ENCODE measurements at places on chromosomes 3 and 15.
A peak's percentile ranks its signal among the peaks of the same experiment; 100 is the strongest.

DNA sequence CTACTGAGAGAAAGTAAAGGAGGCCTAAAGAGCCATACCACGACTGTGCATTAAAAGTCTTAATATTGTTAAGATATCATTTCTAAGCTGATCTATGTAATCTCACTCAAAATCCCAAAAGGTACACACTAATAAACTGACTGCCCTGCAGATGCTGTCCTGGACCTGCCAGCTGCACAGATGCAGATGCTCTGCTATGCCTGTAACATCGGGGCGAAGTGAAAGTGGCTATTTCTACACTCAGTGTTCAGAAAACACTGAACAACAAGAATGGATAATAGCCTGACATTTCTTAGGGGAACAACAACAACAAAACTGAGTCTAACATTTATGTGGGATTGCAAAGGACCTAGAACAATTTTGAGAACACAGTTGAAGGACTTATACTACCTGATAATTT is 31.9 kb downstream of the RAD18 start:
- no peak for DNase-seq

GRCh38 chr3:115808244-115808643 is 184.9 kb downstream of the GAP43 start:
- no peak for DNase-seq

DNA sequence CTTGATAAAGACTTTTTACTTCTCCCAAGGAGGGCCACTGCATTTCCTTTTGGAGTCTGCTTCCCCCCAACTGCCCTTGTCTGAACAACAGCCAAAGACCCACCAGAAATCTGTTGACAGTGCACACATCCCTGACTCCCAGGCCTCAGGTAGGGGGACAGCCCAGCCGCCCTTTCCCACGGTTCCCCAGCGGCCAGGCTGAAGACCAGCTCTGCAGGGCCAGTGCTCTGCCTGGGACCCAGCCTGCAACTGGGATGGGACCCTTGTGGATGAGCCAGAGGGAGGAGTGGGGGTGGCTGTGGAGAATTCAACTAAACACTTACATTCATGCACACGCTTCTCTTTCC is 8.1 kb upstream of the PRR23E start:
- no peak for DNase-seq

DNA sequence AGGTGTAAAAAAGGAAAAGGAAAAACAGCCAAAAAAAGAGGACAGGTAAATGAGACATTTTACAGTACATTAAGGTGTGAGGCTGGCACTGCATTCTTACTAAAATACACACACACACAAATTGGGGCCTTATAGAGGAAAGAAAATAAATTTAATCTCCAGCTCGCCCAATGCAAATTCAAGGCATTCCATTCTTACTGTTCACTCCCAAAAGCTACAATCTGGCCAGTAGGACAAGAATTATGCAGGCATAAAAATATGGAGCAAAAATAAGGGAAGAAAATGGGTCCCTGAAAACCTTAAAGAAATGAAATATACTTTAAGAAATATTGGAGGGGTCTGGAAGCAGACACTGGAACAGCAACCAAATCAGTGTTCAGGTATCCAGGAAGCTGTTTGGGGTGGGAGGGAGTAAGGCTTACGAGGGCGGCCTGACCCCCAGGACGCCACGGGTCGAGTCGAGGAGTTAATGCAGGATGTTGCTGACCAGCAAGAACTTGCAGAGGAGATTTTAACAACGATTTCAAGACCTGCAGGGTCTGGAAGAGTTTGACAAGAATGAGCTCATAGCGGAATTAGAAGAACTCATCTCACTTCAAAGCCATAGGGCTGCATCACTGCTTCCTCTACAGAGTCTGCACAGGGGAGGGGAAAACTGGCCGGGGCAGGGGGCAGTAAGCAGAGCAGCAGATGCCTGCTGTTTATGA is 245.5 kb downstream of the TBL1XR1 start:
- peak; percentile 20 for DNase-seq

- no peak for DNase-seq
Measured at GRCh38 chr3:152760591-152760990, 74.3 kb upstream of the P2RY1 start.

DNA sequence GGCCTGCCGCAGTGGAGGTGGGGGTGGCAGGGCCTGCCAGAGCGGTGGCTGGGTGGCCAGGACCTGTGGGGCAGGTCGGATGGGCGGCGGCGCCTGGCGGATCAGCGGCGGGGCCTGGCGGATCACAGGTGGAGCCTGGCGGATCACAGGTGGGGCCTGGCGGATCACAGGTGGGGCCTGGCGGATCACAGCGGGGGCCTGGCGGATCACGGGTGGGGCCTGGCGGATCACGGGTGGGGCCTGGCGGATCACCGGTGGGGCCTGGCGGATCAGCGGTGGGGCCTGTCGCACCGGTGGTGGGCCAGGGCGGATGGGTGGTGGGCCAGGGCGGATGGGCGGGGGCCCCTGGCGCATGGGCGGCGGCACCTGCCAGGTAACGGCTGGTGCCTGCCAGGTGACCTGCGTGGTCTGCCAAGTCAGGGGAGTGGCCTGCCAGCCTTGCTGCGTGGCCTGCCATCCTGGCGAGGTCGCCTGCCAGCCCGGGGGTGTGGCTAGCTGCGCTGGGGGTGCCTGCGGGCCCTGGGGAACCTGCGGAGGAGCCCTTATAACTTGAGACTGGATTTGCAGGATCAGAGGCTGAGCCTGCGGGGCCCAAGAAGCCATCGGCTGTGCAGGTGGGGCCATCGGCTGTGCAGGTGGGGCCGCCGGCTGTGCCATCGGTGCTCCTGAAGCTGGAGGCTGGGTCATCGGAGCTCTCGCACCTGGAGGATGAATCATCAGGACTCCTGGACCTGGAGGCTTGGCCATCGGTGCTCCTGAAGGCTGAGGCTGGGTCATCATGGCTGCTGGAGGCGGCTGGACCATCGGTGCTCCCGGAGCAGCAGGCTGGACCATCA is 1.3 kb downstream of the MAGEL2 start:
- DNase-seq: no peak

GRCh38 chr3:23739536-23739935 is 66.2 kb upstream of the UBE2E1 start:
- DNase-seq: peak; percentile 77

- no peak for DNase-seq
Measured at GRCh38 chr3:190596349-190597285, 82.7 kb downstream of the IL1RAP start.

GRCh38 chr3:41202834-41203345 is 3.6 kb downstream of the CTNNB1 start:
- DNase-seq: peak; percentile 68

DNA sequence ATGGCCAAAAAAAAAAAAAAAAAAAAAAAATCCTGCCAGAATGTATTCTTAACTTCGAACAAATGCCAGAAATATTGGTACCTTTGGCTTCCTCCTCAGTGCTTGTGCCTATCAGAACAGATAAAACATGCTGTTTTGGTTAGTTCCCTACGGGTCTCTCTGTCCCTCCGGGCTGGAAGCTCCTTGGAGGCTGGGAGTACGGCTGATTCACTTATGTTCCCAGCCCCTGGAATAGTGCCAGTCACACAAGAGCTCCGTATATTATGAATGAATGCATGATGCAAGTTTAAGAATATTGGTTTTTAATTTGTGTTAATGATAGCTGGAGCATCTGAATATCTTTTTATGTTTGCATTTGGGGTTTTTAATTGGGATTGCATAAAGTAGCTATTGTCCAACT is 44.0 kb downstream of the NR2F2 start:
- no peak for DNase-seq

- DNase-seq: no peak
Measured at GRCh38 chr15:77023576-77024272, 28.8 kb downstream of the PSTPIP1 start.

- no peak for DNase-seq
Measured at GRCh38 chr3:74592359-74592758, 22.1 kb downstream of the CNTN3 start.

DNA sequence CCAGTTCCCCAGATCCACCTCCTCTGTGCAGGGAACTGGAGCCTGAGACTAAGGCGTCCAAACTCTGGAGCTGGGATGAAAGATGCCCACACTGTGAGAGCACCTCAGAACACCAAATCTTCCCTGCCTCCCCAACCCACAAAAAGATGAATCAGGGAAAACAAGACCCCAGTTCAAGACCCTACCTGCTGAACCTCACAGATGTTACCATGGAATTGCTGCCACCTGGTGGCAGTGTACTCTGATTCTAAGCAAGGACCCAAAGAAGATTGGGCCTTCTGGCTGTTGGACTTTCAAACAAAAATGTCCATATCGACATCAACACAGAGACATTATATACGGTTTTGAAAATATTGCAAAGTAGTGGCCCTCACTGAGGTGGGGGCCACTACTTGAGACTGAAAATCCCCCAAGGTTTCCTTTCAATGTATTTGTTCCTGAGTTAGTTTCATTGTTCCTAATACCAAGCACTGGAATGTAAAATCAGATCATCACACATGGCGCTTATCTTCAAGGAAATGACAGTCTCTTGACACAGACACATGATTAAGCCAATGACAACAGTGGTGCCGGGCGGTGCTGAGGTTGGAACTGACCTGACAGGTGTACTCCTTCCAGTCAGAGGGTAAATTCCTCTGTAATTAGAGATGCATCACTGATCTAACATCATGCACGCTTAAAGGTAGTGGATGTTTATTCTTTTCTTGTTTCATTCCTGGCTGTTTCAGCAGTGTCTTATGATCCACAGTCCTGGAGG is 67.6 kb downstream of the SLC6A11 start:
- peak; percentile 15 for DNase-seq

GRCh38 chr3:30225021-30225420 is 381.4 kb upstream of the TGFBR2 start:
- no peak for DNase-seq

DNA sequence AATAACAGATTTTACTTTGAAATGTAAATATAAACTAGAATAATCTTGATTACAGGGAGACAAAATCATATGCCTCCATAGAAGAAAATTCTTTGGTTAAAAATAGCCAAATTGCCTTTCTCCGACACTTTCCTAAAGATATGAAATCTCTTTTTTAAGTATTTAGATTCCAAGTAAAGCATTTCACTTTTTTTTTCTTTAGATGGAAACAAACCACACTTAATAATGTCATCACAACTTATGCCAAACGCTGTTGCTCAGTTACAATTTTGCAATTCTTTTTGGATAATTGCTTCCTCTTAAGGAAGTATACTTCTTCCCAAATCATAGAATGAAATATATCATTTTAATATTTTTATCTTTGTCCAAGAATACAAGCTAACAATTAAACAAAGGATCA is 294.1 kb upstream of the ARL6 start:
- DNase-seq: no peak

DNA sequence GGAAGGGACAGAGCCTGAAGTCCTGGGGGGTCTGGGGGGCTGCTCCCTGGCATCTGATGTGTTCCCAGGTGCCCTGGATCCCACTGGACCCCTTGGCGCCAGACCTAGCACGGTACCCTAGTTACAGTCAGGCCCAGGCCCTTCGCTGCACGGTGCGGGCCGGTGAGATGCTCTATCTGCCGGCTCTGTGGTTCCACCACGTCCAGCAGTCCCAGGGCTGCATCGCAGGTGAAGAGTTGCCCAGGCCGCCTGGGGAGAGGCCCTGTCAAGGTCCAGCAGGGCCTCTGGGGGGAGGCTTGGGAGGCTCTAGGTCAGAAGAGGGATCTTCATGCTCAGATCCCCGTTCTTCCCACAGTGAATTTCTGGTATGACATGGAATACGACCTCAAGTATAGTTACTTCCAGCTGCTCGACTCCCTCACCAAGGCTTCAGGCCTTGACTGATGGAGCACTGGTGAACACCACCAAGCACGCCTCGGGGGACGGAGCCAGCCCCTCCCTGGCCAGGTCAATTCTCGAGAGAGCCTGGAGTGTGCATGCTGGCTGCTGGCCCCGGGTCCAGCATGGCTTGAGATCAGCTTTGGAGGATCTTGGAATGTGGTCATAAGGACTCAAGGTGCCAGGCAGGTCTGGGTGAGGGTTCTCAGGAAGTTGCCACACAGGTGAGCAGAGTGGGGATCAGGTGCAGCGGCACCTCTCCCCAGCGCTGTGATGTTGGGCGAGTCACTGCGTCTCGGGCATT is 1.8 kb upstream of the PLA2G4B start:
- no peak for DNase-seq

DNA sequence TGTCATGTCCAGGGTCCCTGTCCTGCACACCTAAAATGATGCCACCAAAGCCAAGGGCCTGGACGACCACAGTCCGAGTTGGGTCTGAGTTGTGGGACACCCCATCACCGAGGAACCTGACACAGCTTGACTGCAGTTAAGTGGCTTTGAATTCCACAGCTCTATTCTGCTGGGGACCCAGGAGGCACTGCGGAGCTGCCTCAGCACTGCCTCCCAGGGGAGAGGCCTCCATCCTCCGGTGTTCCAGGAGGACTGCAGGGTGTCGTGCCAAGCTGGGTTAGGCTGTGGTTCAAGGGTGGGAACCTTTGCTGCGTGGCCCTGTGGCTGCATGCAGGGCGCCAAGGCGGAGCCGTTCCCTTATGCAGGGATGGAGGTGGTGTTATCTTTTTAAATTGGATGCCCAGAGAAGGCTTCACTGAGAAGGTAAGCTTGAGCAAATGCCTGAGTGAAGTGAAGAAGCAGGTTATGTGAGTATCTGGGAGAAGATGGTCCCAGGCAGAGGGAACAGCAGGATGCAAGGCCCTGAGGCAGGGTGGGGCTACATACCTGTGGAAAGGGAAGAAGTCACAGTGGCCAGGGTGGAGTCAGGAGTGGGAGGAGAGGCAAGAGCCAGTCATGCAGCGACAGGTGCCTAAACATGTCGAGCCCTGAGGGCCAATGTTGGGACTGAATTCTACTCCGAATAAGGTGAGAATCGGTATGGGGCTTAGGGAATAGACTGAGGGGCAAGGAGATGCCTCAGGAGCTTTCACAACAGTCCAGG is 144.8 kb downstream of the TPRA1 start:
- no peak for DNase-seq

GRCh38 chr3:82329300-82329699 is 567.9 kb upstream of the GBE1 start:
- no peak for DNase-seq

DNA sequence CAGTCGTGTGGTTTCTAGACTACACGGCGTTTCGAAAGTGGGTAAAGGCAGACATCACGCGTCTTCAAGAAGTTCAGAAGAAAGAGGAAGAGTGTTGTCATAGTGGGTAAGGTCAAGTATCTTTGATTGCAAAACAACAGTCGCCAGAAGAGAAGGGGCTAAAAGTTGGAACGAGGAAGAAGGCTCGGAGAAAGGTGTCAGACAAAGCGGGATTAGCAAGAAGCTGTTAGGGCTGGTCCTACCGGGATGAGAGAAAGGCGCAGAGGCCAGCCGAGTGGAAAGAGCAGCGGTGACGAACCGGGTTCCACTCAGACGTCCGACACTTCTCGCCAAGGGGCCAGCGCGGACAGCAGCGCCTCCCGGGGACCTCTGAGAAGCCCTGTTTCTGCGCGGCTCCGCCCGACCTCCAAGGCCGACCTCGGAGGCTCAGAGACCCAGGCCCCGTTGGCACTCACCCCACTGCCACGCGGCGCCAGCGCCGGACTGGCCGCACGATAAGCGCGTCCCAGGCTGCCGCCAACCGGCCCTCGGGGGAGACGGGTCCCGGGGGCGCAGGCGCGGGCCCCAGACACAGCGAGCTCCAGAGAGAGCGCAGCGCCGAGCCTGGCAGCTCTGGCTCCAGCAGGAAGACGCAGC is 436 bp downstream of the ADPGK start:
- peak; percentile 20 for DNase-seq

Measured in HCEC 1CT (cell line).